ENCODE measurements at places on chromosomes 16 and 17.

GRCh38 chr16:28025631-28026030 is 37.9 kb downstream of the GSG1L start:
- DNase-seq: no peak

GRCh38 chr17:58529275-58529674 is 14.8 kb upstream of the MTMR4 start:
- no peak for DNase-seq

DNA sequence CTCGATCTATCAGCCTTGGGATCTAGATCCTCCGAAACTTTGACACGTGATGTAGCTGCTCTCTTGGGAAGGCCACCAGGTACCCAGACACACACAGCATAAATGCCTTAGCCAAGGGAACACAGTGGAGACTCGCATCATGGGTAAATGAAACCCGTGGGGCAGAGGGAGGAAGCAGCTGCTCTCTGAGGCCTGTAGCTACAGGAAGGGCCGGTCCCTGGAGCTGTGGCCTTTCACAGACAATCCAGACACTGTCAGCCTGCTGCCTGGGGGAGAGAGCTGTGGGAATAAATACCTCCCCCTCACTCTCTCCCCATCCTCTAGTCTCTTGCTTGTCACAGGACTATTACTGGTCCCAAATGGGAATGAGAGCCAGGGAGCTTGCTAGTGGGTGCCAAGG is 351.2 kb downstream of the UTP18 start:
- no peak for DNase-seq

DNA sequence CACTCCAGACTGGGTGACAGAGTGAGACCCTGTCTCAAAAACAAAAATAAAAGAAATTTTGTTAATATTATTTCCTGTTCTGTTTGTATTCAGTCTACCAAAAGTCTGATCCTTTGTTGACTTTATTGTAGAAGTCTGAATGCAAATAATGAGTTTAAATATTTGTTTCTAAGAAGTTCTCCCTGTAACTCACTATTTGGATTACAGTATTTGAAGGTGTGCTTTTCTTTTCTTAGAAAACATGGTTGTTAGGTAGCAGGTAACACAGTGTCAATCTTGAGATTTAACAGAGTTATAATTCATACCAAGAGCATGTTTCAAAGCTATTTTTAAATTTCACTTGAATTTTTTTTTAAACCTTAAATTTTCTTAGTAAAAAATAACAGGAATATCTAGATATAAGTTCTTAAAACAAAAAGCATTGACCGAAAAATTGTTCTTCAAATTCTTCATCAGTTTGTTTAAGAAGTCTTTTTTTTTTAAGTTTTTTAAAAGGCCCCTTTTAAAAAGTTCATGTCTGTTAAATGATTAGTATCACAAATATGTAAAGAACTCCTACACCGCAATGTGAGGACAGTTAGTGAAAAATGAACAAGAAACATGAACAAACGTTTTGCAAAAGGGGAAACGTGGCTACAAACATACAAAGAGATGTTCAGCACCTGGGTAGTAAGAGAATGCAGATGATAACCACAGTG is 35.0 kb downstream of the GAN start:
- DNase-seq: no peak

DNA sequence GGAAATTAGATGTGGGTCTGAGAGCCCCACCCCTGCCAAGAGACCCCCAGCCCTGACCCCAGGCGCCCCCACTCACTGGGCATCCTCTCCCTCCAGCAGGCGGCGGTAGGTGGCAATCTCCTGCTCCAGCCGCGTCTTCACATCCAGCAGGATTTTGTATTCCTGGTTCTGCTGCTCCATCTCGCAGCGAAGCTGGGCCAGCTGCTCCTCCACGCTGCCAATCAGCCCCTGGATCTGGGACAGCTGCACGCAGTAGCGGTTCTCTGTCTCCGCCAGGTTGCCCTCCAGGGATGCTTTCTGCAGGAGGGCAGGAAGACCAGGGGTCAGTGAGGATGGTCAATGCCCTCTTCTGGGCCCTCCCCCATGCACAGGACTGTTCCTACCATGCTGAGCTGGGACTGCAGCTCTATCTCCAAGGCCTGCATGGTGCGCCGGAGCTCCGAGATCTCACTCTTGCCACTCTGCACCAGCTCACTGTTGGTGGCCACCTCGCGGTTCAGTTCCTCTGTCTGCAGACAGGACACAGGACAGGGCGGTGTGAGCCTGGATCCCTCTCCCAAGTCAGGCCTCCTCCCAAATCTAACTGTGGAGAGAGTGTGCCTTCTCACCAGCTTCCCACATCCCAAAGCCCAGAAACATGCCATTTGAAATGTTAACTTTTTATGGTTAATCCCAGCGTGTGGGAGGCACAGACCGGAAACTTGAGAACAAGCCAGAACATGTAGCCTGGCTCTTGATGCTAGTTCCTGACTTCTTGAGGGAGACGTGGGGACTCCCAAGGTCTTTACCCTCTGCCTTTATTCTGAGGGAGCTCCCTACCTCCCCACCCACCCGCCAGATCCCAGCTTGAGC is 3.6 kb downstream of the KRT17 start:
- DNase-seq: no peak

DNA sequence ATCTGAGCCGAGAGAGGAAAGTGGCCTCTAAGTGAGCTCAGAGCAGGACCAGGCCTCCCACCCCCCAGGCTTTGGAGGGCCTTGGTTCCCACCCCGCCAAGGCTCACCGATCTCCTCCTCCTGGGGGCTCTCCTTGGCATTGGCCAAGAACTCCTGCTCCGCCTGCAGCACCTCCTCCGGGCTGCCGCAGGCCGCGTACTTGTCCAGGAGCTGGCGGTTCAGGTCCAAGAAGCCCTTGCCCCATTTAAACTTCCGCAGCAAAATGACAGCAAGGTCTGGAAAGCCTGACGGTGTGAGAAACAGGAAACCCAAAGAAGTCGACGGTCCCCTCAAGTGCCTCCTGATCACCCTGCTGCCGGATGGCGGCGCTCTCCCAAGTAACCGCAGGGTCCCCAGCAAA is 1.7 kb downstream of the TSR3 start:
- no peak for DNase-seq

DNA sequence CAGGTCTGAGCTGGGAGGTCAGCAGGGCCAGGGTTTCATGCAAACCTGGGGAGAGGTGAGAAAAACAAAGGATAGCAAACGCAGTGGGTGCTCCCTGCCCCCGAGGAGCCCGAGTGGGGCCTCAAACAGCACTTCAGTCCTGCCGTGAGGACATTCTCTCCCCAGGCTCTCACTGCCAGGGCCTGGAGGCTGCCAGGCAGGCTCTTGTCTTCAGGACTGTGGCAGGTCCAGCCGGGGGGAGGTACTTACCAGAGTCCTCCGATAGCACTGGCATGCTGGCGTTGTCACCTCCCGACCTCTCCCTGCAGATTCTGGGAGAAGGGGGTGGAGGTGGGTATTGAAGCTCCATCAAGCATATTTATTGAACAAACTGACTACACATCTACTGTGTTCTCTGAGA is 1.3 kb downstream of the MPP3 start:
- DNase-seq: no peak

GRCh38 chr17:29914819-29915537 is 15.1 kb downstream of the SSH2 start:
- DNase-seq: no peak

DNA sequence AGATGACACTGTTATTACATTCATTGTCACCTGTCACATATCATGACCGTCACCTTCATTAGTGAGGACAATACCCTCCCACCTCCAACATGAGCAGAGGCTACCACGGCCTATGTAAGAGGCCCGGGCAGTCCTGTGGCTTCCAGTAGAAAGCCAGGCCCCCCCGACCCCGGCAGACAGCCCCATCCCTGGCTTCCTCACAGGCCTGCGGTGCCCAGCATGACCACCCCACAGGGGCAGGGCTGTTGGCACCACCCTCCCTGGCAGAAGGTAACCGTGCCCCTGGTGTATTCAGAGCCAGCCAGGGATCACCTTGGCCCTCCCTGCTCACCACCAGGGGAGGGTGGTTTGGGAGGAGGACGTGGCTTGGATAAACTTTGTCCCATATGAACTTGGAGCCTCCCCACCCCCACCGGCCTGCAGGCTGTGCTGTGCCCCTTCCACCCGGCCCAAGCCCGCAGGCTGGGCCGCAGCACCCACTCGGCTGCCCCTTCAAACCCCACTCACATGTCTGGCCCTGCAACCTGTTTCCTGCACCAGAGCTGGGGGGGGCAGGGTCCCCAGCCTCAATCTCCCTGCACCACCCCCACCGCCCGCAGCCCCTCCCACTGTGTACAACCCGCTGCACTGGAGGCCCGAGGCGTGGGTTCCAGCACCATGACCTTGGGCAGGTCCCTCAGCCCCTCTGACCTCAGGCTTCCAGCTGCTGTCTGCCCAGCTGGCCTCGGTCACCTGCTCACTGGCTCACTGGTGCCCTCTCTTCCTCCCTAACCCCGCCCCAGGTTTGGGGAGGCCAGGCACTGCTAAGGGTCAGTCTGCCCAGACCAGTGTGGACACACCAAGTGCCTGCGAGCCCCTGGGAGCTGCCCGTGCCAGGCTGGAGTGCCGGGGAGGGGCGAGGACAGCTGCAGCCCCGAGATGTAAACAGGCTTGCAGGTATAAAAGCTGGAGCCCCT is 12.4 kb upstream of the AATK start:
- DNase-seq: no peak

DNA sequence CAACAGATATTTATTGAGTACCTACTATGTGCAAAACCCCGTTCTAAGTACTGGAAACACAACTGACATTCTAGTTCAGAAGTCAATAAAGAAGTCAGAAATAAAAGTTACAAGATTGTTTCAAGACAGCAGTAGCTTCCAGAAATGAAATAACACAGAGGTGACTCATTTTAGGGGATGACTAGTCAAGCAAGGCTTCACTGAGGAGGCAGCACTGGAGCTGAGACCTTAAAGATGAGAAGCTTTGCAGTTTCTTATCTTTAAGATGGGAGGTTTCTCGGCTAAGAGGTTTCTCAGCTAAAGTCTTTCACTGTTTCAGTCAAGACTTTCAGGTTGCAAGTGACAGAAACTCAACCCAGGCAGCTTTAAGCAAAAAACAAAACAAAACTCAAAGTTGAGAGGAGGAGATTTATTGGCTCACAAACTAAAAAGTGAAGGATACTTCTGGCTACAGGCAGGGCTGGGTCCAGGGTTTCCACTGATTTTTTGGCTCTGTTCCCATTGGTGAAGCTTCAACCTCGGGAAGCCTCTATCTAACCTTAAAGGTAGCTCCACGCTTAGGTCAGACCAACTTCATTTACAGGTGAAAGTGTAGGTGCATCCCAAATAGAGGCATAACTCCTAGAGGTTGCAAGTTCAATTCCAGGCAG is 7.4 kb upstream of the MMP2 start:
- no peak for DNase-seq

DNA sequence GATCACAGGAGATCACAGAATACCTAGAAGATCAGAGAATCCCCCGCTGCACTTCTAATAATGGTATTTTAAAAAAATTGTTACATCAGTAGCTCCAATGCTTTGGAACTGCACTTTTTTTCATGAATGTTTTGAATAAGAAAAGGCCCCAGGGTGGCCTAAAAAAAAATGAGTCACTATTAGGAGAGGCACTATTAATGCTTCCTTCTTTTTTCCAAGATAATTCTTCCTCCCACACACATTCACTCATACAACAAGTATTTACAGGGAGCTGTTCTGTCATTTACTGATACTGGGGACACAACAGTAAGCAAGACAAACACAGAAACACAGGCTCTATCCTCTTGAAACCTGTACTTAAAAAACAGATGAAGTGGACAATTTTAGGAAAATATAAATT is 675 bp upstream of the PDZD9 start:
- no peak for DNase-seq

- DNase-seq: no peak
Observed at GRCh38 chr16:81473558-81473957, 28.9 kb downstream of the CMIP start.

- no peak for DNase-seq
Observed at GRCh38 chr17:17359271-17359670, 56.1 kb downstream of the NT5M start.

DNA sequence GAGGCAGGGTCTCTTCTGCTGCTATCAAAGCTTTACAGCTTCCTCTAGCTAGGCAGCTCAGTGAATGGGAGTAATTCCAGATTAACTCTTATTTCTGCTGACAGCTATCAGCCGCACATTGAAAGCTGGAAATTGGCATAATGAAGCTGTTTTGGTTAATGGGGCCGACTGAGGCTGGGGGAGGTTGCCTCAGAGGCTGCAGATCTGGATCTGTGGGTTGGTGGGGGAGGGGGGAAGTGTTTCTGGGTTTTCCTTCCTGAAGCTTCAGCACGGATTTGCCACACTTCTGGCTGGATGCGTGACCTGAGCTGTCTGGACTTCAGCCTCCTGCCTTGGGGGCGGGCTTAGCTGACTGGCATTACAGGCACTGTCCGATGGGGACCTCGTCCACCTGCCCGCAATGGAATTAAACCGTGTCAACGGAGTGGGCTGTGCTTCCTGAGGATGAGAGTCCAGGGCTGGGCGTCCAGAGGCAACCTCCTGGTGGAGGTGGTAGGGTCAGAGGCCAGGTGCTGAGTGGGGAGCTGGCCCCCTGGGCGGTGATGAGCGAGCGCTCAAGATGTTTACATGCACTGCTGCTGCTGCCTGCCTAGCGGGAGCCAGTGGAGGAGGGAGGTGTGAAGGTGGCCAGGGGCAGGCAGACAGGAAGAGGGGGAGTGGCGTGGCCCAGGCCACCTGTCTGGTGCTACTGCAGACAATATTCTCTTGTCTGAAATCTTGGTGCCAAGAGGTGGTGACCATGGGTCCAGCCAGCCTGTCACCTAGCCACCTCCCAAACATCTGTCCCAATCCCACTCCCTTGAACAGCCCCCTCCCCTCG is 6.7 kb upstream of the ABCC3 start:
- DNase-seq: no peak

GRCh38 chr16:68936736-68937631 is 93.7 kb downstream of the TANGO6 start:
- DNase-seq: peak; percentile 86

DNA sequence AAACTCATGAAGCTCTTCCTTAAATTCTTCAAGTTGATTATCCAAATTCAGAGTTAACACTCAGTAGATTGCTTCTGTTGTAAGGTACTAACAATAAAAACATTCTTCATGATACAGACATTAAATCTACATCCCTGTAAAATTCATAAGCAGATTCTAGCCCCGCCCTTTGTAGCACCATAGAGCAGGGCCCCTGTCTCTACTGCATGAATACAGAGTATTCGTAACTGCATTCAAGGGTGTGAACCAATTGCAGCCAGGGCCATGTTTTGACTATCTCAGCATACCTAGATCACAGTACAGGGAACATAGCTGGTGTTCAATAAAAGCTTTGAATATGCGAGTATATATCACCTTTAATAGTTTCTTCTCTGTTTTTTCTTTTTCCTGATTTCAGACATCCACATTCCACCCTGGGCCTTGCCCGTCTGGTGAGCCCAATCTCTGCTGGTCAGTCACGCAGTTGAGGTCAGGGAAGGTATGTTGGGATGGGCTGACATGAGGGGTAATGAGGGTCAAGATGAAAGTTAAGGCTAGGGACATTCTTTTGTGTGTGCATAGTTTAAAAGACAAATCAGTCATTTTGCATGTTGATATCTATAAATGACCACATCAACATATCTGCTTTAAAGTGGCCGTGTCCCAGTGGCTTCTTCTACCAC is 33.0 kb downstream of the KCNJ16 start:
- no peak for DNase-seq

DNA sequence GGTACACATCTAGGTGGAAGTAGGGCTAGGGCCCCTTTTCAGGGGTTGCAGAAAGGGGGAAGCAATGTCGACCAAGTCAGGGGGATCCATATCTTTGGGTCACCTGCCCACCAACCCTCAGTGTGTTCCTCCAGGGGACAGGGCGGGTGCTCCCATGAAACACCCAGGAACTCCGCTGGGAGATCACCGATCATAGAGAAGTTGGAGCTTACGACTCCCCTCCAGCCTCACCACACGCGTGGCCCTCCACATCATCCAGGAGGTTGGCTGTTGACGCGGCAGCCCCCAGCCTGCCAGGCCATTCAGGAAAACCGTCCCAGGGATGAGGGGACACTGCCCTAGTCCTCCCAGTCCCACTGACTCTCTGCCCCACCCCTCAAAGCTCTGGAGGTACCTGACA is 17.3 kb upstream of the MRPS23 start:
- DNase-seq: no peak
